Tibial nerve (tissue), 4 donors: ENCODE measurements at places on chromosomes 16 and 17. TPM values are rescaled to one million over a fixed set of nuclear protein-coding genes. Genes with fewer than 3 reads are reported as not detected.
A peak's percentile ranks its signal among the peaks of the same experiment; 100 is the strongest.

ALDH3A1 gene
- total RNA-seq, result 0.21 TPM

CD300LG gene
- total RNA-seq, result 9.0 TPM

KRT27 gene
- total RNA-seq, result not detected

MMP15 gene
- 11.4 TPM for total RNA-seq

CEP295NL gene
- 9.8 TPM for total RNA-seq

DNAI2 gene
- total RNA-seq, result not detected

TVP23A gene
- 3.1 TPM for total RNA-seq

- peaks cover 6% of the 10 kb centered on the region for H3K4me1 ChIP-seq
- DNase-seq, result peak; percentile 70
- H3K36me3 ChIP-seq, result no peaks in the 10 kb centered on the region
- no peak overlapping the region for H3K27ac ChIP-seq
- no peak overlapping the region for H3K4me3 ChIP-seq
- H3K27me3 ChIP-seq, result no peaks in the 10 kb centered on the region
These were observed 25.9 kb downstream of the AP2B1 start for GRCh38 chr17:35612924-35613521.

- DNase-seq, result no peak
- H3K4me1 ChIP-seq, result peaks cover 5% of the 10 kb centered on the region
- H3K27ac ChIP-seq, result no peak overlapping the region
- no peaks in the 10 kb centered on the region for H3K36me3 ChIP-seq
- H3K27me3 ChIP-seq, result no peaks in the 10 kb centered on the region
These were observed 5.5 kb downstream of the CCL17 start for GRCh38 chr16:57409870-57410587.

GRCh38 chr17:82440469-82440981, 10.0 kb downstream of the CYBC1 start:
- H3K4me1 ChIP-seq, result peaks cover 13% of the 10 kb centered on the region
- DNase-seq, result no peak
- H3K27ac ChIP-seq, result peak overlapping the region; percentile 86
- H3K4me3 ChIP-seq, result no peak overlapping the region
- H3K27me3 ChIP-seq, result no peaks in the 10 kb centered on the region
- peaks cover 96% of the 10 kb centered on the region for H3K36me3 ChIP-seq

DNA sequence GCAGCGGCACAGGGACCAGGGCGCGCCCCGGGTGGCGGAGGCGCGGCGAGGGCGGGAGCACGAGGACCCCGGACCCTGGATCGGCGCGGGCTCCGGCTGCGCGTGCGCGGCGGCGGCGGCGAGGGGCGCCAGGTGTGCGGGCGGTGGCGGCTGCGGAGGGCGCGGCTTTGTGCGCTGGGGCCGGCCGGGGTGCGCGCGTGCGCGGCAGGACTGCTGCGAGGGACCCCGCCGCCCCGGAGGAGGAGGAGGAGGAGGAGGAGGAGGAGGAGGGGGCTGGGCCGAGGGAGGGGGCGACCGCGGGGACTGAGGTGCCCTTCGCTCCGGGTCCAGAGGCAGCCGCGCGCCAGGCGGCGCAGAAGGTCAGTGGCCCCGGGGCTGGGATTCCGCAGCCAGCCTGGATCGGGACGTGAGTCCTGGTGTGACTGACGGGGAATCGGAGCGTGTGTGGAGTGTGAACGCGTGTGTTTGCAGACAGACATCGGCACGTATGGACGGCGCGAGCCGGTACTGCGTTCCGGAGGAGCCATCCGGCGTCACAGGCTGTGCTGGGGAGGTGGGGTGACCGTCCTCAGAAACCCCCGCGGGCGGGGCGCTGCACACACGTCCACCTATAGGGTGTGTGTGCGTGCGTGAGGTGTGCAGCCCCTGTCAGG, 19.5 kb upstream of the RAP1GAP2 start:
- H3K27ac ChIP-seq, result no peak overlapping the region
- no peaks in the 10 kb centered on the region for H3K36me3 ChIP-seq
- no peaks in the 10 kb centered on the region for H3K27me3 ChIP-seq
- peaks cover 10% of the 10 kb centered on the region for H3K4me1 ChIP-seq

DNA sequence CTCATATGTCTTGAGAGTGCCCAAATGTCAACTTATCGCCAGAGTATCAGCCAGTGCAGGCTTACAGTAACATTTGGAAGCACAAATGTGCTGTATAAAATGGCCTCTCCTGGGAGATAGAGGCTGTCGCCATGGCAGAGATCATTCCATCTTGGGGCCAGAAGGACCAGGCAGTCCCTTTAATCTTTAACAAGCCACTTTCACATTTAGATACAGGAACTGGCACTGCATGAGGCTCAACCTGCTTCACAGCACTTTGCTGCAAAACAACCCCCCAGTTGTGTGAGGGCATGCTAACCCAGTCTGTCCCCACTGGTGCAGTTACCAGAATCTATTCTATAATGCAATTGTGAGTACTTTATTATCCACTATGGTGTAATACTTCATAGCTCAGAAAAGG, 4.7 kb upstream of the RFFL start:
- no peak for DNase-seq
- H3K27ac ChIP-seq, result no peak overlapping the region
- peaks cover 9% of the 10 kb centered on the region for H3K4me1 ChIP-seq
- no peaks in the 10 kb centered on the region for H3K36me3 ChIP-seq

DNA sequence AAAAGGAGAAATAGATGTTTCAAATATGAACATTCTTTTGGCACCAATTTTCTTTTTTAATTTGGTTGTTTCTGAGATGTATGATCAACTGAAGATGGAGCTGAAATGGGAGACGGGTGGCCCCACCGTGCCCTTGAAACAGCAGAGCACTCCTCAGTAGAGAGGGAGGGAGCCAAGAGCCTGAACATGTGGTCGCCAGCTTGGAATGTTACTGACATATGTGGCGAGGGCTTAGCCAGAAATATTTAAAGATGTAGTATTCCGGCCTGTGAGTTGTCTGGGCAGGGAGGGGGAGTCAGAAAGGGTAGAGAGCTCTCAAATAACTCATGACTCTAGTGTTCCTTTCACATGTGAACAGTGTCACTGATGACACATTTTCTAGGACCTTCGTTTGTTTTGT, 13.3 kb upstream of the MRC2 start:
- no peak overlapping the region for H3K27ac ChIP-seq
- H3K27me3 ChIP-seq, result no peaks in the 10 kb centered on the region
- H3K36me3 ChIP-seq, result peaks cover 69% of the 10 kb centered on the region
- no peak for DNase-seq

- no peak overlapping the region for H3K4me3 ChIP-seq
- H3K4me1 ChIP-seq, result no peaks in the 10 kb centered on the region
- no peaks in the 10 kb centered on the region for H3K27me3 ChIP-seq
- H3K27ac ChIP-seq, result no peak overlapping the region
- no peak for DNase-seq
These were observed 32.3 kb downstream of the ATPAF2 start for GRCh38 chr17:18006495-18007239.

DNA sequence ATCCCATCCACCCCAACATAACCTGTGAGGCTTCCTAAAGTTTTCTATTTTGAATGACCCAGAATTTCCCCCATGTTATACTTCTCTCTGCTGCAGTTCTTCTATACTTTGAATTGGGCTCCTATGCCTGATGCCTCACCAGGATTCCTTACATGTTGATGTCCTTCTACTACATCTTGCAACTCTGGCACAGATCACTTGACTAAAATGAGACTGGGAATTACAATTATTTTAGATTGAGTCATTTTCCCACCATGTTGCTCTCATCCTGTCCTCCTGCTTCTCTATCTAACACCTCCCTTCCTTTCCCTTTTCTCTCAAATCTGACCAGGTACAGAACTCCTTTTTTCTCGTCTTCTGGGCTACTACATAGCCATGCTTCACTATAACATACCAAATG, 314.0 kb upstream of the KCNJ16 start:
- H3K27ac ChIP-seq, result no peak overlapping the region
- no peak for DNase-seq
- no peak overlapping the region for H3K4me3 ChIP-seq
- H3K36me3 ChIP-seq, result no peaks in the 10 kb centered on the region
- H3K27me3 ChIP-seq, result no peaks in the 10 kb centered on the region
- H3K4me1 ChIP-seq, result no peaks in the 10 kb centered on the region

- peaks cover 6% of the 10 kb centered on the region for H3K27me3 ChIP-seq
- DNase-seq, result no peak
- no peak overlapping the region for H3K4me3 ChIP-seq
- H3K36me3 ChIP-seq, result no peaks in the 10 kb centered on the region
These were observed 28.7 kb downstream of the ARL4D start for GRCh38 chr17:43427362-43428043.

DNA sequence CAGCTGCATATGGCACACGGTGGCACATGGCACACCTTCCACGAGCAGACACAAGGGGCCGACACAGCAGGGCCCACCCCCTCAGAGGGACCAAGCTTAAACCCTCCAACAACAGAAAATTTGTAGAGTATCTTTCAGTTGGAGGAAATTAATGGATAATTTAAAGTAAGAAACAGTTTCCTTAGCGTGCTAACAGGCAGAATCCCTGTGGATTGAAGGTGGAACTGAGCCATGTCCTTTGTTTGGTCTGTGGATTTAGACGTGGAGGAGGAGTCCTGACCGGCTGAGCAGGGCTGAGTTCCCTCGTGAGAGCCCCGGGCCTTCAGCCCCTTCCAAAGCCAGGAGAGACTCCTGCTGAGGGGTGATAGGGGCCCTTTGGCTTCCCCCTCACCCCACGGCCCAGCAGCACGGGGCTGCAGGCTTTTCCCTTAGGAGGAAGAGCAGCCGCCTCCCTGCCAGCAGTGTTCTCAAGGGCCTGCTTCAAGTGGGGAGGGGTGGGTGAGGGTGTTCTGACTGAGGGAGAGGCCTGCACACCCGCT, 1.4 kb upstream of the CYB561 start:
- no peaks in the 10 kb centered on the region for H3K27me3 ChIP-seq
- peaks cover 29% of the 10 kb centered on the region for H3K4me1 ChIP-seq
- peak overlapping the region; percentile 93 for H3K27ac ChIP-seq
- no peaks in the 10 kb centered on the region for H3K36me3 ChIP-seq
- DNase-seq, result no peak

GRCh38 chr17:44212507-44213402, 6.7 kb downstream of the UBTF start:
- peaks cover 17% of the 10 kb centered on the region for H3K4me1 ChIP-seq
- peak overlapping the region; percentile 23 for H3K27ac ChIP-seq
- peaks cover 85% of the 10 kb centered on the region for H3K36me3 ChIP-seq
- no peaks in the 10 kb centered on the region for H3K27me3 ChIP-seq
- DNase-seq, result no peak

GRCh38 chr17:82047379-82047778, 4.2 kb downstream of the RFNG start:
- no peak for DNase-seq
- no peaks in the 10 kb centered on the region for H3K27me3 ChIP-seq
- peaks cover 3% of the 10 kb centered on the region for H3K36me3 ChIP-seq
- peaks cover 36% of the 10 kb centered on the region for H3K4me1 ChIP-seq
- peak overlapping the region; percentile 90 for H3K27ac ChIP-seq
- no peak overlapping the region for H3K4me3 ChIP-seq

- no peaks in the 10 kb centered on the region for H3K36me3 ChIP-seq
- H3K27me3 ChIP-seq, result peaks cover 20% of the 10 kb centered on the region
- H3K4me1 ChIP-seq, result no peaks in the 10 kb centered on the region
- H3K4me3 ChIP-seq, result no peak overlapping the region
These were observed 64.0 kb upstream of the SOX9 start for GRCh38 chr17:72056727-72057290.

DNA sequence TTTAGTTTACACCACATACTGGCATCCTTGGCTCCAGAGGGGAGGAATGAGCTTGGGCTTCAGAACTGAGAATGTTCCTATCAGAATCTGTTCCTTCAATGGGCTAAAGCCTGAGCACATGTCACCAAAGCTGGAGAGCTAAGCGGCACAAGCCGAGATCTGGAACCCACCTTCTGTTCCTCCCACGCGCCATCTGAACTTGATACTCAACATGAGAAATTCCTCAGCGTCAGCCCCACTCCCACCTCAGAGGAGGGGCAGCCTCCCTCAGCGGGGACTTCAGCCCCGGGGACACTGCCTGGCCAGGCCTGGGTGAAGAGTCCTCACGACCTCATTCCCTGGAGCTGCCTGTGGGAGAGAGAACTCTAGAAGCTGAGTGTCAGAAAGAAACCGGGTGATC, 22.8 kb upstream of the SLC47A1 start:
- no peak for DNase-seq
- H3K27ac ChIP-seq, result peak overlapping the region; percentile 57
- no peak overlapping the region for H3K4me3 ChIP-seq
- no peaks in the 10 kb centered on the region for H3K27me3 ChIP-seq
- no peaks in the 10 kb centered on the region for H3K4me1 ChIP-seq

DNA sequence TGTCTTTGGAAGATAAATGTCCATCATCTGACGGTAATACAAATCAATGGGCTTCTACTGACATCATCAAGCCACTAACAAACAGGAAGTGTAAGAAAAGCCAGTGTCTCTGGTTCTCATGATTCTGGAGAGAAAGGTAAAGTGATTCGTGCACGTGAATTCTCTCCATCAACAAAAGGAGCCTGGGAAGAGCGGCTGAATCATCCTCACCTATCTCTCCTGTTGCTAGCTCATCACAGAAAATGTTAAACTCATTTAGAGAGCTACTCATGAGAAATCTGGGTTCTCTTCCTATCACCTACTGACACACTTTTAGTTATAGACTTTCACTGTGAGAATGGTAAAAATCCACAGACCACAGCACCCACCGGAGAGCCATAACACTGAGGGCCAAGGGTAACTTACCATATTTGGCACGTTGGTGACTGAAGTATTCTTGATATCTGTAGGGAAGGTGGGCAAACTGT, 70.3 kb downstream of the CREBBP start:
- no peak for DNase-seq
- no peaks in the 10 kb centered on the region for H3K27me3 ChIP-seq
- H3K4me1 ChIP-seq, result peaks cover 15% of the 10 kb centered on the region
- H3K36me3 ChIP-seq, result no peaks in the 10 kb centered on the region

DNA sequence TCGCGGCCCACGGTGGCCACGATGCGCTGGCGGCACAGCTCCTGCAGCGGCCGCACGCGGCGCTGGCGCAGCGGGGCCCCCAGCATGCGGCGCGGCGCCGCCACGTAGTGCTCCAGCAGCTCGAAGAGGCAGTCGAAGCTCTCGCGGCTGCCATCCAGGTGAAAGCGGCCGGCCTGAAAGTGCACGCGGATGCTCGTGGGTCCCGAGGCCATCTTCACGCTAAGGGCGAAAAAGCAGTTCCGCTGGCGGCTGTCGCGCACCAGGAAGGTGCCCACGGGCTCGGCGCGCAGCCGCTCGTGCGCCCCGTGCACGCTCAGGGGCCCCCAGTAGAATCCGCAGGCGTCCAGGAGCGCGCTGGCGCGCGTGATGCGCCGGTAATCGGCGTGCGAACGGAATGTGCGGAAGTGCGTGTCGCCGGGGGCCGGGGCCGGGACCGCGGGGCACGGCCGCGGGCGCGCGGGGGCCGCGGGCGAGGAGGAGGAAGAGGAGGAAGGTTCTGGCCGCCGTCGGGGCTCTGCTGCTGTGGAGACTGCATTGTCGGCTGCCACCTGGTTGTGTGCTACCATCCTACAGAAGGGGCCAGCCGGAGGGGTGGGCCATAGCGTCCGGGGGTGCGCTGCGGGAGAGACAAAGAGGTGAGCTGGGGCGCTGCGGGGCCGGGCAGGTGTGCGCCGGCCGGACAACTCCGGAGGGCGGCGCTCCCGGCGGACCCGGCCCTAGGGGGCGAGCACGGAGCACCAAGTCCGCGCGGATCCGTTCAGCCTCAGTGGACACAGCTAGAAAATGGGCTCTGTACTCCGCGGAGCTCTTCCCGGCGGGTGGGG, 879 bp downstream of the SOCS1 start:
- peak overlapping the region; percentile 80 for H3K4me3 ChIP-seq
- no peaks in the 10 kb centered on the region for H3K4me1 ChIP-seq
- H3K27me3 ChIP-seq, result no peaks in the 10 kb centered on the region
- H3K36me3 ChIP-seq, result no peaks in the 10 kb centered on the region
- peak overlapping the region; percentile 96 for H3K27ac ChIP-seq

GRCh38 chr16:75254359-75254837, 3.0 kb upstream of the BCAR1 start:
- H3K4me1 ChIP-seq, result no peaks in the 10 kb centered on the region
- peak overlapping the region; percentile 92 for H3K27ac ChIP-seq
- H3K27me3 ChIP-seq, result no peaks in the 10 kb centered on the region
- no peaks in the 10 kb centered on the region for H3K36me3 ChIP-seq
- no peak for DNase-seq
- no peak overlapping the region for H3K4me3 ChIP-seq
